ENCODE measurements at places on chromosomes 4 and X. TPM values are rescaled to one million over a fixed set of nuclear protein-coding genes. Genes with fewer than 3 reads are reported as not detected.

INTS6L gene
- 3.5 TPM for total RNA-seq

SUPT20HL1 gene
- total RNA-seq = 0.09 TPM

RBM46 gene
- under 0.01 TPM for total RNA-seq

CCNI gene
- 185 TPM for total RNA-seq

BCORL1 gene
- 1.9 TPM for total RNA-seq

SLIT2 gene
- total RNA-seq = 4.4 TPM

CRLF2 gene
- not detected for total RNA-seq

NSG1 gene
- 0.17 TPM for total RNA-seq

SLC38A5 gene
- 40.0 TPM for total RNA-seq

Data from bronchial smooth muscle cell (primary cell).